Lung (tissue), 17 donors: ENCODE measurements at places on chromosomes 4 and X.

- no peak for DNase-seq
Observed at GRCh38 chrX:94854251-94854650, 1180.2 kb downstream of the FAM133A start.

GRCh38 chr4:79015411-79015810 lies 76.2 kb upstream of the PAQR3 start:
- DNase-seq = no peak

DNA sequence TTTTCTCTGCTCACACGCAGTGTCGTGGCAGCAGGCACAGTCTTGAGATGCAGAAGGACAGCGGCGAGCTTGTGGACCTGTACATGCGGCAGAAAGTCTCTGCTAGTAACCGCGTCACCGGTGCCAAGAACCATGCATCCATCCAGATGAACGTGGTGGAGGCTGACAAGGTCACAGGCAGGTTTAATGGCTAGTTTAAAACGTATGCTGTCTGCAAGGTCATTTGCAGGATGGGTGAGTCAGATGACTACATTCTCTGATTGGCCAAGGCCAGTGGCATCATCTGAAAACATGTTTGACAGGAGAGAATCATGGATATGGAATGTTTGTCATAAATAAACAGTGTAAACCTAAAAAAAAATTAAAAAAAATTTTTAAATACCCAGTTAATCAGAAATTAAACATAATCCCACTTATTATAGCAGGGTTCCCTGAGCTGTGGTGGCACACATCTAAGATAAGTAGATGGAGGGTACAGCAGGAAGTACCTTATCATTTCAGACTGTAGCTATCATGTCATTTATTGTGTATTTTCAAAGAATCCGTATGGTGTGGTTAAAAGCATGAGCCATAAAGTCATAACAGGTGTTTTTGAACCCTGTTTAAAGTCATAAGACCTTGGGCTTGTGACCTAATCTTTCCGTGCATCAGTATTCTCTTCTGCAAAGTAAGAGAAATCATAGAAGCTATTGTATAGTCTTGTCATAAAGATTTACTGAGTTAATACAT lies 7.5 kb upstream of the BMP2K start:
- no peak for DNase-seq

- DNase-seq = no peak
Observed at GRCh38 chr4:139958739-139959098, 195.3 kb downstream of the MAML3 start.
